AG08395 (cell line): ENCODE measurements at places on chromosomes 4 and X.
A peak's percentile ranks its signal among the peaks of the same experiment; 100 is the strongest.

DNA sequence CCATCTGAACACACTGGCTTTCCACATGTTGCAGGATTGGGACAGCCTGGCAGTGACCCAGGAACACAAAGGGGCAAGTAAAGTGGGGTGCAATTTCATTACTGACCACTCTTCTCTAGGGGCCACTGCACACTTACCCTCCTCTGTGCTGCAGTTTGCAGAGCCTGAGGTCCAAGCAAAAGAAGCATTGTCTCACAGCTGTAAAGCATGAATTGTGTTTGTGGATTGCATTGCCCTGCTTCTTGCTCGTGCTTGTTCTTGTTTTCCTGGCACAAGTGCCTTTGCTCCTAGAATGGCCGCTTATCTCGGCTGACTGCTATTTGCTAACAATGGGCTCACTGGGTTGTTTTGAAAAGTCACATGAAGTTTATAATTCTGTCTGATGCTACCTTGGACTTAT is 209.1 kb upstream of the JADE1 start:
- no peak for DNase-seq

- DNase-seq = no peak
Measured at GRCh38 chr4:109365939-109366338, 63.5 kb upstream of the COL25A1 start.

- DNase-seq = no peak
Measured at GRCh38 chr4:180994722-180995121, 1248.5 kb upstream of the TENM3 start.

DNA sequence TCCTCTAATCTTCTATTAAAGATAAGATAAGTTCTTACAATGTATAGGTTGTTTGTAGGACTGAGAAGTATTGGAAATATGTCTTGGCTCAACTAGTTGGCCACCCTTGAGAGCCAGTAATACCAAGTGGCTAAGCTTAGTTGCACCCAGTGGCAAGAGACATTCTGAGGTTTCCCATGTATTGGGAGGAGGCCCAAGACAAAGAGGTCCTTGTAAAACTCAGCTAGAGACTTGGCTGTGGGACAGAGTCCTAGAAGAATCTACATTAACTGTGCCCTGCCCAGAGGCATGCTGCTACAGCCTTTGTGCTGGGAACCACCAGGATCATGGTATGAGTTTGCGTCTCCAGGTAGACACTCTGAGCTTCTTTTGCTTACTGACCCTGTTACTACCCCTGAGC is 41.9 kb upstream of the SLC4A4 start:
- no peak for DNase-seq

GRCh38 chr4:12770351-12770750 is 713.8 kb downstream of the RAB28 start:
- DNase-seq = no peak

DNA sequence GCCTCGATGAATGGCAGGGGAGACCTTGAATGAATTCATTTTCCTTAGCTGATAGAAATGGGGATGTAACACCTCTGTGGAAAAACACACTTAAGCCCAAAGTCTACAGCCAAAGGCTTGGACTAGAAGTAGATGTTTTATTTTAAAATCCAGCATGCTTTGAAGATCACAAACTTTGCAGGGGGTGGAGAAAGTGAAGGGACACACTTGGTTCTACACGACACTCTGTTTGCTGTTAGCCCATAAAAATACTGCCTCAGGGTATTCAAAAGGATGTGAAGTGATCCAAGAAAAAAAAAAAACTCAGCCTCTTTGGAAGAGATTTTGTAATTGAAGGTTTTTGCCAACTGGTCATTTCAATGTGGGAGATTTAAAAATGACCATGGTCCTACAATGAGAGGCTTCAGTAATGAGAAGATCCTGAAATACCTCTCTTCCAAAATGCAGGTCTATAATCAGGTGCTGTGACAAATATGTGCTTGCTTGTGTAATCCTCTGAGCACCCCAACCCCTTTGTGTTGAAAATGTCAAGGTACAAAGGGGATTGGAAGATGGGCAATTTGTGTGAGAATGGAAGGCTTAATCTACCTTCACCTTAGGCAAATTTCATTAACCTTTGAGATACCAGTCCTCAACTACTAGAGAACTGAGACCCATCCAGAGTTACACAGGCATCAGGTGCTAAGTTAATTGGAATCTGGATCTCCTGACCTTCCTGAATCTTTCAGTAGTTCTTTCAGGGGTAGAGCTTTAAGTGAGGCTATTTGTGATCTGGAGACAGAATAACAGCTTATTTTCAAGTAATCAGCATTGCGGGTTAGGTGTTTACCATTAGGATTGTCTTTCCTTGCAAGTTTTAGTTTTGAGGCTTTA is 82.5 kb downstream of the HS6ST2 start:
- DNase-seq = no peak

DNA sequence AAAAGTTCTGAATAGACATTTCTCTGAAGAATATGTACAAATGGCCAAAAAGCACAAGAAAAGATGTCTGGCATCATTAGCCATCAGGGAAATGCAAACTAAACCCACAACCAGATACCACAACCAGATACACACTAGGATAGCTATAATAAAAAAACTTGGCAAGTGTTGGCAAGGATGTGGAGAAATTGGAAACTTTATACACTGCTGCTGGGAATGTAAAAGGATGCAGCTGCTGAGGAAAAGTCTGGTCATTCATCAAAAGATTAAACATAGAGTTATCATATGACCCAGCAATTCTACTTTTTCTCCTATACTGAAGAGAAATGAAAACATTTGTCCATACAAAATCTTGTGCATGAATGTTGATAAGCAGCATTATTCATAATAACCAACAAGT is 92.3 kb downstream of the UCHL1 start:
- DNase-seq = no peak

DNA sequence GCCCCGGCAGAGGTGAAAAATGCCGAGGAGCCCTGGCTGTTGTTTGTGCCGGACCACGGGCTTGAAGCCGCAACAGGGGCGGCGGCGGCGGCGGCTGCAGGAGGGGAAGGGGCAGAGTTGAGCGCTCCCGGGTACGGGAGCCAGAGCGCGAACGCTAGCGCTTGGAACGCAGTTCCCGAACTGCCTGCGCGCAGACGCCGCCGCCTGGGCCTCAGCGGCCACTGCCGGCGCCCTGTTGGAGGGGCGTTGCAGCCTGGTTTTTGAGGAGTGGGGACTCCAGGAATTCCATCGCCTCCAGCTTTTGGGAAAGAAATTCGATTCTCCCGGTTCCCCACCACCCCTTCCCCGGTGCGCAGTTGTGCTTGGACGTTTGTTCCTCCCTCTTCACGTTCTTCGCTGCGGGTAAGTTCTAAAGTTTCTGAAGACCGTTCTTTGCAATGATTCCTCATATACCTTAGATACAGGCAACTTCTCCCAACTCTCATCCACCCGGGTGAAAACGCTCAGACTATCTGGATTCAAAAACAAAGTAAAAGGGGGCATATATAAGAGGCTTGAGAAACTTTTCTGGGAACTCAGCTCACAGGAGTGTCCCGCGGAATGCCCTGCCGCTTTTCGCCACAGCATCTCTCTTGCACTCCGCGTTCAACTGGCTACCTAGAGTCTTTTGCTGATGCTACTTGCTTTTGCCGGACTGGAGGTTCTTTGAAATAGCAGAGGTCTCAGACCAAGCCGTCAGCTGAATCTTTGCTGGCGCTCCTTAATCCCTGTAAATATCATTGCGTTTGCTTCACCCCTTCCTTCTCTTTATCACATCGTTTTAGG is 1.0 kb downstream of the FAT4 start:
- DNase-seq = peak; percentile 35

- no peak for DNase-seq
Measured at GRCh38 chr4:51963841-51964517, 56.2 kb downstream of the LRRC66 start.

- DNase-seq = no peak
Measured at GRCh38 chr4:8392591-8393190, 47.8 kb downstream of the ACOX3 start.

DNA sequence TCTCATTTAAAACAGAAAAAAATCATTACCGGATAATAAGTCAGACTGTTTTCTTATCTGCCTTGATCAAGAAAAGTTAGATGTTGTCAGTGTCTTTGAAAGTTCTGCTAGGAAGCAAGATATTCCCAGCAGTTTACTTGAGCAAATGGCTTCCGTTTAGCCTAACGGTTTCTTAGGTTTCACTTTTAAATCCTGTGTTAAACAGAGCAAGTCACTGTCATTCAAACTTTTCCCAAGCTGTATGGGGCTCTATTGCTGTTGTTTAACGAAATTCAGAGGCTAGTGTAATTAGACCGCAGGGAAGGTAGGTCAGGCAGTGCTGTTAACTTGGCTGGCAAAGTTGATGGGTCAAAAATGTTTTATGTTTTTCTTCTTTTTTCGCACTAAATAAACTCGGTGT is 80.3 kb upstream of the NEIL3 start:
- DNase-seq = peak; percentile 4

GRCh38 chr4:186622788-186623464 is 67.6 kb upstream of the MTNR1A start:
- peak; percentile 42 for DNase-seq

GRCh38 chr4:162349395-162349794 is 185.6 kb upstream of the FSTL5 start:
- no peak for DNase-seq

DNA sequence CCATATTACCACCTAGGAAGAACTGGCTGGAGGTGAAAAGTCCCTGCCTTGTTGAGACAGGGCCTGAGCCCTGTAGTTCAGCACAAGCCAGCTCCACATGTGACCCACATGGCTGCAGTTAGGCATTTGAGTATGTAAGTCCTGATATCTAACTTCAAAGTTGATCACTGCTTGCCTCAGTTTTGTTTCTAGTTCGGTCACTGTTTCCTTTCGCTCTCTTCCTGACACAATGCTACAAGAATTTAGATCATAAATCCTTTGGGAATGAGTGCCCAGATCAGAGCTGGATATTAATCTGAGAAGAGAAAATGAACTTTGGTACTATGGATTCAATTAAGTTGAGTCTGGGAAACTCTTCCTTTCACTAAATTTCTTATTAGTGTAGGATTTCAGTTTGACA is 48.4 kb downstream of the AKAP4 start:
- no peak for DNase-seq

- DNase-seq = no peak
Measured at GRCh38 chr4:157217708-157218107, 2.8 kb upstream of the GRIA2 start.

GRCh38 chr4:82611982-82612381 is 50.2 kb upstream of the TMEM150C start:
- no peak for DNase-seq

GRCh38 chrX:30573125-30573524 is 4.4 kb downstream of the TASL start:
- DNase-seq = no peak

DNA sequence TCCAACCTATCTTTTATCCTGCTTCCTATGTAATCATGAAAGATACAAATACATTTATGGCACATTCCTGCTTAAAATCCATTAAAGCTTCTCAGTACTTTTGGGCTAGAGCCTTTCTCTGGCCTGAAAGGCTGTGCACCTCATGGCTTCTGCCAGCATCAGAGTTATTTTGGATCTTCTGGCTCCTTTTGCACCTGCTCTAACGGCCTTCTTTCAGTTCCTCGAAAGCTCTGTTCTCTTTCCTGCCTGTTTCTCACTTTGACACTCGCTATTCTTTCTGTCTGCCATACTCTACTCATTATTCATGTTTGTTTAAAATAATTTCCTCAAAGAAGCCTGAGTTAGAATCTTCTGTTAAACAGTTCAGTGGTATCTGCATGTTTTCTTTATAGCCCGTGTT is 86.0 kb downstream of the LRP2BP start:
- no peak for DNase-seq

DNA sequence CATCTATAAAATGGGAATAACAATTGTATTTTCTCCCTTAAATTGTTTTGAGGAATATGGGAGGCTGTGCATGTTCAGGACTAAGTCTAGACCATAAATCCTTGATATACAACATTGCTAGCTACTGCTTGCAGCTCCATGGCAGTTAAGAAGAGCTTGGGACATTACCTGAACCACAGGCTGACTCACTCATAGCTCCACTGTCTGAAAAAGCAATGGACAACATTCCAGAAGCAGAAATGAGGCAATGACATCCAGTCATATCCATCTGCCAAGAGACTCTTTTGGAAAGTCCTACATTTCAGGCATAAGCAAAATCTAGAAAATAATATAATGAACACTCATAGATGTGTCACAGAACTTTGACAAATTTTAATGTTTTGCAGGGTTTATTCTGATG is 167.3 kb upstream of the LEF1 start:
- DNase-seq = peak; percentile 24

- no peak for DNase-seq
Measured at GRCh38 chr4:113826421-113826820, 64.9 kb upstream of the CAMK2D start.

DNA sequence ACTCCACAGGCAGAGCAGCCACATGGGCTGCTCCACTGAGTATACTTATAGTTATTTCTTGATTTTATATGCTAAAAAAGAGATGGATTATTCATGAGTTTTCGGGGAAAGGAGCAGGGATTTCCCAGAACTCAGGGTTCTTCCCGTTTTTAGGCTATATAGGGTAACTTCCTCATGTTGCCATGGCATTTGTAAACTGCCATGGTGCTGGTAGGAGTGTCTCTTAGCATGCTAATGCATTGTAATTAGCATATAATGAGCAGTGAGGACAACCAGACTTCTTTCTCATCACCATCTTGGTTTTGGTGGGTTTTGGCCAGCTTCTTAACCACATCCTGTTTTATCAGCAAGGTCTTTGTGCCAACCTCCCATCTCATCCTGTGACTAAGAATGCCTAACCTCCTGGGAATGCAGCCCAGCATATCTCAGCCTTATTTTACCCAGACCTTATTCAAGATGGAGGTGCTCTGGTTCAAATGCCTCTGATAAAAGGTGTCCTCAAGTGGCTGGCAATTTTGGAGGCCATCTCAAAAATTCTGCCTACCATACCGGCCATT is 213.0 kb upstream of the VEGFC start:
- no peak for DNase-seq

DNA sequence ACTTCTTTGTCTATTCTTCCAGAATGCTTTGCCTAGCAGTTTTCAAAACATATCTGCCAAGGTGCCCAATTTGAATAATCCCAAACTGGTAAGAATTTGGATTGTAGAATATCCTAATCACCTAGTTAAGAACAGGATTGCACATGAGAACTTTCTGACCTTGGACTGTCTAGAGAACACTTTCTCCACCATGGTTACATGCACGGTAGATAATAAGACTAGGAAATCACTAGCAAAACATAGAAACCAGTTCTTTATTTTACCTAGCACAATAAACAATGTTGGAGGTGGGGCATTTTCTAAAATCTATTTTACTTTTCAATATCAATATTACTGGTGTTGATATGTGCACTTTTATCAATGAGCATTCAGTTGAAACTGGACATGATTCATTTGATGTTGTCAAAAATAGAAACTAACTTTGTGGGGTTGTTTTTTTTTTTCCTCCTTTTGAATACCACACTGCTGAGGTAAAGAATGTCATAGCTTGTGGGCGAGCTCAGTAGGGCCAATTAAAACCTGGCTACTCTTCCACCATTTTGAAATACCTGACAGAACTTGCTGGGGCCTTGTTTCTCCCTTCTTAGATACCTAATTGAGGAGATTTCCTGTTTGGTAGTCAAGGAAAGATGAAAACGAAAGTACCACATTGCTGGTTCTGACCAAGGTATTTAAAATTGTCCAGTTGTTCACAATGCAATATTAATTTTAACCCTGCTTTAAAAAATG is 10.4 kb downstream of the MID1IP1 start:
- no peak for DNase-seq
